ENCODE measurements at places on chromosomes 7 and 10.

DNA sequence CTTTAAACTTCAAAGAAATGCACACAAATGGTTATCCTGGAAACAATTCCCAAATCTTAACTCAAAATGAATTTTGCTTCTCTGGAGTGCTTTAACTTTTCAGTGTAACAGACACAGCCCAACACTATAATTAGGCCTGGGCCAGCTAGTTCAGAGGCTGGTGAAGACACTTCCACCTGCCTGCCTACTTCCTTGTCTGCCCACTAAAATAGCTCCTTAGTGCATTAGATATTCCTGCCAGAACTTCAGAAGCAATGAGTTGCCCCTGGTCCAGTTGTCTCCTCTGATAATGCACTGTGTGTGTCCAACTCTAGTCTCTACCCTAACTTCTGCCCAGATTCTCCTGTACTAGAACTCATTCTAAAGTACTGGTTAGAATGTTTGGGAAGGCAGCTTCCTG, 150.9 kb upstream of the PRSS58 start:
- DNase-seq: no peak

DNA sequence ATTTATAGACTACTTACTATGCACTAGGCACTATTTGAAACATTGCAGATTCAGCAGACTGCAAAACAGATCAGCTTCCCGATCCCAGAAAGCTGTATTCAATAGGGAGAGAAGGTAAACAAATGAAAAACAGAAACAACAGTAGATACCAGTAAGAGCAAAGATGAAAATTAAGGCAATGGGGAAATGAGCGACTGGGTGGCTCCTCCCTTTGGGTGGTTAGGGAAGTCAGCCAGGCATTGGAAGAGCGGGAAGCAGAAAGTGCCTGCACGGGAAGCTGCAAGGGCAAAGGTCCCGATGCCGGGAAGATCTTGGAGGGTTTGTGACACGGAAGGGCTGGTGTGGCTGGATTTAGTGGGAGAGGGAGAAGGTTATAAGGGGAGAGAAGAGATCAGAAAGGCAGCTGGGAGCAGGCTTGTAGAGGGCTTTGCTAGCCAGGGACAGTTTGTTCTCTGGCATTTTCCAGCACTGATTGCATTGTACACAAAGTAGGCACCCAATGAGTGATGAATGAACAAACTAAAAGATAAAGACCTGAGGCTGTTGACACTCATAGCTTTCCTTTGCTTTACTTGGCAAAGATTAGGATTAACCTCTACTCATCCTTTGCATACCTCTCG, 67.8 kb downstream of the NAMPT start:
- no peak for DNase-seq

DNA sequence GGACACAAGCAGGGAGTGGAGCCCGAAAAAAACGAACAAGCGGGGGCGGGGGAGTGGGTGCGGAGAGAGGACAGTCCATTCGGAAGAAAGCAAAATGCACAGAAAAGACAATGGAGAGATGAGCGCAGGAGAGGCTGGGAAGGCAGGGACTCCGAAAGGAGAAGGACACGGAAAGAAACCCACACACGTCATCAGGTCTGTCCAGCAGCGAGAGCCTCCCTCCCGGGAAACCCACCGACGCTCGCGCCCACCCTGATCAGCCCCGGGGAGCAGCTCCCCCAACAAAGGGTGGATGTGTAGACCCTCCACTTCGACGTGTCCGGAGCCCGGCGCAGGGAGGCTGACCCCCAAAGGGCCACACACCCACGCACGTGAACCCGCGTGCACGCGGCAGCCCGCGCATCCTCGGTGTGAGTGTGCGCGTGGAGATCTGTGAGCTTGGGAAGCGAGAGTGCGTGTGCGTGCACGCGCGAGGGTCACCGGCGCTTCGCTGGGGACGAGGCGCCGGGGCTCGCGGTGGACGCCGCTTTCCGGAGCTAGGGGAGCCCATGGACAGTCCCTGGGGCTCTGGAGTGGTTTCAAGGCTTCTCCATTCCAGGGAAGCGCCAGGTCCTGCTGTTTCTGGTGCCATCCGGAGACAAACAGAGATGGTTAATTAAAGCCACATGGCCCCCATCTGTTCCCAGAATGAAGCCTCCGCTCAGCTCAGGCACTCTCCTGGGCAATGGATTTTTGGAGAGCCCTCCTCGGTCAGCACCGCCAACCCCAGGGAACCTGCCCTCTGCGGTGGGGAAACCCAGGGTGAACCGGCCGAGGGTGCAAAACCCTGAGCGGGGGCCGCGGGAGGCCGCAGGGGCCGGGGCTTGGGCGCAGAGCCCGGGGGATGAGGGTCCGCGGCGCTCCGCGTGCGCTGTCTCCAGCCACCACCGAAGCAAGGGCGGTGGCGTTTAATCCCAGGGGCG, 916 bp downstream of the LAMB1 start:
- DNase-seq: no peak

DNA sequence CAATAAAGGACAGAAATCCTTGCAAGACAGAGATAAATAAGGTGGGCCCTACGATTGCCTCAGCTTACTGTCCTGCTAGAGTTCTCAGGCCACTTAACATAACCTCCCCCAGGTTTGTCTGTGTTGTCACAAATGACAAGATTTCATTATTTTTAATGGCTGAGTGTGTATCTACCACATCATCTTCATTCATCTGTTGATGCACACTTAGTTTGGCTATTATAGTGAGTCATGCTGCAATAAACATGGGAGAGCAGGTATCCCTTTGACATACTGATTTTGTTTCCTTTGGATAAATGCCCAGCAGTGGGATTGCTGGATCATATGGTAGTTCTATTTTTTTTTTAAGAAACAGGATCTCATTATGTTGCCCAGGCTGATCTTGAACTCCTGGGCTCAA, 60.6 kb downstream of the PRTFDC1 start:
- DNase-seq: no peak

DNA sequence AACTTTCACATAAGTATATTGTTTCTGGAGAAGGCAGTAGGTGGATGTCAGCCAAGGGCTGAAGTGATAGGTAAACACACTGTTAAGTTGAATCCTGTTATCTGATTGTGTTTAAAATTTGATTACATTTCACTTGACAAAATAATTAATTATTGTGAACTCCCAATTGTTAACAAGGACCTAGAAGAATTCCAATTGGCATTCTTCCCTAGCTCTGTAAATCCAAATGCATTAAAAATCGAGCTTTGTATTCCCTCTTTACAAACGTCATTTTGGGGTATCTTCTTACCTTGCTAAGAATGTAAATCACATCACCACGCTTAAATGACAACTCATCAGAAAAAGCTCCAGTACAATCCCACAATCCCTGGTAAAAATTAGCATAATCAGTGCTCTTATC, 179.9 kb downstream of the SKAP2 start:
- DNase-seq: no peak

DNA sequence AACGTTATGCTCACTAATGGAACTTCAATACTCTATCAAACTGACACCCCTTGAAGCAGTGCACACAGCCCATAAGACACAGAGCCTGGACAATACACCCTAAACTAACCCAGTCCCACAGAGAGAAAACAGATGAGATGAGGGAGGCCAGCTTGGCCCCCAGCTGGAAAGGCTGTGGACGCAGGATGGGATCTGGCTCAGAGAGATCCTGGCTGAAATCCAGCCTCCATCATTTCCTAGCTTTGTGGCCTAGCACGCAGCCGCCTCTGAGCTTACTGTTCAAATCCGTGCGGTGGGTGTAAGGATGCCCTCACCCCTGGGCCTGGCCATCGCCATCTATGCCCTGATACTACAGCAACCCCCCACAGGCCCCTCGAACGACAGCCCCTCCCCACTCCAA, 32.7 kb downstream of the SNX8 start:
- DNase-seq: no peak

GRCh38 chr7:151452680-151453325, 12.9 kb upstream of the CRYGN start:
- DNase-seq: no peak

DNA sequence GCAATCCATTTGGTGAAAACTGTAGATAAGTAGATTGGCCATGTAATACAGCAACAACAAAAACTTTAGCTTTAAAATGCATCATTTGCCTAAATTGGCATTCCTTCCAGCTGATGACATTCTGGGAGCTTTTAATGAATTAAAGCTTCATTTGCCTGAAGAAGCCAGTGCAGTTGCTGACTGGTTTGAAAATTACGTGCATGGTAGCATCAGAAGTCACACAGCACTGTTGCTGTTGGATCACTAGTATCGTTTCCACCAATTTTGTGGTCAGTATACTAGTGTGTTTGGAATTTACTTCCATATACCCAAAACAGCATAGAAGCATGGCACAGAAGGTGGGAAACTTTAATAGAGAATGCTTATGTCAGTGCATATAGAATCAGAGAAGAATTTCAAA, 194.9 kb downstream of the ETV1 start:
- no peak for DNase-seq

GRCh38 chr7:114085592-114086501, 167.0 kb upstream of the PPP1R3A start:
- no peak for DNase-seq

- DNase-seq: no peak
These were observed 103.2 kb downstream of the CCDC3 start for GRCh38 chr10:12898271-12898670.

Measured in stimulated activated CD4-positive, alpha-beta T cell treated with anti-CD3 and anti-CD28 coated beads, Interleukin-4, amount 100 ng/mL, for 48 hours (primary cell).